HL-60 (cell line): ENCODE measurements at places on chromosomes 1 and 21.

GRCh38 chr1:176241385-176242015 lies 34.4 kb upstream of the COP1 start:
- peak; percentile 21 for DNase-seq

DNA sequence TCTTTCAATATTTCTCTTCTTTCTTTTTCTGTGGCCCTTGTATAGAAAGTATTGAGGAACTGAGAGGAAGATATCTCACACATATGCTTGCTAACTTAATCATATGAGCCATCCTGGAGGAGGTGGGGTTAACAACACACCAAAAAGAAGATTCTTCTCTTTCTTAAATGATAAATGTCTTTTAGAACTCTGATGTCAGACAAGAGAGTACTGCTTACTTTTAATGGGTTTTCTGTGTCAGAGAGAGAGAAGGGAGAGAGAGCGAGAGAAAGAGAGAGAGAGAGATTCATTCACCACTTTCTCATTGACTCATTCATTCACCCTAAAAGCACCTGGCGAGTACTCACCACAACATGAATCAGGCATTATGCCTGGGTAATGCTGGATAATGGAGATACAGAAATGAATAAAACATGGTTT lies 250.3 kb upstream of the SGIP1 start:
- DNase-seq: no peak

GRCh38 chr1:107544285-107544684 lies 403.4 kb downstream of the NTNG1 start:
- DNase-seq: no peak

GRCh38 chr21:28663111-28663693 lies 329.5 kb downstream of the LTN1 start:
- no peak for DNase-seq

- DNase-seq: no peak
These were observed 5.9 kb downstream of the SOD1 start for GRCh38 chr21:31665397-31665796.

GRCh38 chr1:101295209-101295608 lies 58.4 kb downstream of the S1PR1 start:
- DNase-seq: no peak

DNA sequence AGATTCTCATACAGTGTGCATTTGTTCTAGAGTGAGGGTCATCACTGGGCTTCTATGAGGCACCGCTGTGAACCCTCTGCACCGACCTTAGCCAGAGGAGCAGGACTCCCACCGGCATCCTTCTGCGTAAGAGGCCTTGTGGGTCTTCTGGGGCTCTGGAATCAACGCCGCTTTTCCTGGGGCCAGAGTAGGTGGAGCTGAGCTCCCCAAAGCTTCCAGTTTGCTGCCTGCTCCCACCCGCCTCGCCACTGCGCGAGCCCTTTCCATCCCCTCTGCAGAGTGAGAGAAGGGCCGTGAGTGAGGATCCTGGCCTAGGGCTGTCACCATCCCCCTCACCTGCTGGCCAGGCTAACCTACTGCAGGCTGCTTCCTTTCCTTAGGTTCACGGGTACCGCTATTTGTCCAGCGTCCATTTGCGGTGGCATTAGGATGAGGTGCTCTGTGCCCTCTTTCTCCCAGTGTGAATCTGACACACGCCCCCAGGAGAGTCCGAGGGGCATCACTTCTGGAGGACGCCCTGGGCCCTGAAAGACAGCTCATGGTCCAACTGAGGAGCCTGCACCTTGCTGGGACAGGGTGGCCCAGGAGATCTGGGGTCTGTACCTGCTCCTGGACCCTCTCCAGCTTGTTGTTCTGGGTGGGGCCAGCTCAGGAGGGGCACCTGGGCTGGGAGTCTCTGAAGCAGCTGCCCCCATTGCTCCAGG lies 36.2 kb downstream of the UMODL1 start:
- no peak for DNase-seq

GRCh38 chr1:87336623-87337067 lies 8.0 kb downstream of the LMO4 start:
- no peak for DNase-seq

- peak; percentile 83 for DNase-seq
These were observed 19.8 kb downstream of the SH3BP5L start for GRCh38 chr1:248805876-248806275.

GRCh38 chr21:37100316-37100715 lies 27.3 kb downstream of the TTC3 start:
- DNase-seq: no peak

DNA sequence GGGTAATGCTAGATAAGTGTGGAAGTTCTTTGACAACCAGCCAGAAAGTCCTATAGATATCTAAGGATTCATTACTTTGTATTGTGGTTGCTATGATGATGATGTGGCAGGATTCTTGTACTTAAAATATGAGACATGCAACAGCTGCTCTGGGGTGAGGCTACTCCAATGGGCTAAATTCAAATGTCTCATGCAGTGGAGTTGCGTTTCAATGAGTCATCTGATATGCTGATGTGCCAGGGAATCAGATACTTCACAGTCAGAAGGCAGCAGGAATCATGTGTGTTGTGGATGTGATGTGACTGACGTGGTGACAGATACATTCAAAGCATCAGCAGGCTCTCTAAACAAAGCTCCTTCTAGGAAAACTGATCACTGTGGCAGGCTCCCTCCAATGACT lies 66.5 kb downstream of the TSEN15 start:
- no peak for DNase-seq

GRCh38 chr1:11229203-11229602 lies 33.1 kb downstream of the MTOR start:
- DNase-seq: no peak
